Left lung (tissue), 14 donors: ENCODE measurements at places on chromosomes 3 and 15. TPM values are rescaled to one million over a fixed set of nuclear protein-coding genes. Genes with fewer than 3 reads are reported as not detected.

Gene PLSCR5
- not detected for total RNA-seq

Gene TTLL13
- total RNA-seq, result not detected

DNA sequence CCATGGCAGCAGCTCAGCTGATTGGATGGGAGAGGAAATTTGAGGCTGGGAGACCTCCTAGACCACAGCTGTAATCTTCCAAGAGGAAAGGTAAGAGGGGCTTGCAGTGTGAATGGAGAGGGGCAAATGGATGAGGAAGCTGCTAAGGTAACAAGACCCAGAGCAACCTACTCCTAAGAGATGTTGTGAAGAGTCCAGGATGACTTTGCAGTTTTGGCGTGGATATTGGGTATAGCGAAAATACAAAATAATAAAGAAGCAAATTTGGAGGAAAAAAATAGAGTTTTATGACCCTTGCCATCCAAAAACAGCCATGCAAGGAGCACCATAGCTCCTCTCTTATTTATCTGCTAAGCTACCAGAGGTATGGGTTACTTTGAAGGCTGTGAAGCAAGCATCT, 186.6 kb downstream of the GREM1 start:
- no peak for DNase-seq

DNA sequence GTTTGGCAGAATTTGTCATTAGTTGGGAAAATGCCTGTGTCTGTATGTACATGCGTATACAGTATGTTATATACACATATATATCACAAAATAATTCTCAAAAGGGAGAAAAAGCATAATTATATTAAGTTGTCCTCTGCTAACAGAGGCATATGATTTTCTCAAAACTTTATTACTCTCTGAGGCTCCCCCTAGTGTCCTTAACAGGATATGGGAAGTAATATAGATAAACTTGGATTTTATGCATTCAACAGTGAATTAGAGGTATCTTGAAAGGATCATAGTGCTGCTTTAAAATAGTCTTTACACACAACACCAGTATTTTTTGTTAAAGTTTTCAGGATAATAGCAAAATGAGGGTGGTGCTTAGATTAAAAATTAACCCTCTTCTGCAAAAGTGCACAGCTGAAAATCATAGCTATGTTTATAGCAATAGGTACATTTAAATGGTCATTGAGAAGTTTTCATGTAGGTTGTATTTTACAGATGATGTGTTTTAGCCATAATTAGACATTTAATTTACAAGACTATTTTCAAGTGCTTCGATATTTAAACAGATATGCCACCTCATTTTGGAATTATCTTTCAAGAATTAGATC, 454.0 kb upstream of the ROBO2 start:
- no peak for DNase-seq

DNA sequence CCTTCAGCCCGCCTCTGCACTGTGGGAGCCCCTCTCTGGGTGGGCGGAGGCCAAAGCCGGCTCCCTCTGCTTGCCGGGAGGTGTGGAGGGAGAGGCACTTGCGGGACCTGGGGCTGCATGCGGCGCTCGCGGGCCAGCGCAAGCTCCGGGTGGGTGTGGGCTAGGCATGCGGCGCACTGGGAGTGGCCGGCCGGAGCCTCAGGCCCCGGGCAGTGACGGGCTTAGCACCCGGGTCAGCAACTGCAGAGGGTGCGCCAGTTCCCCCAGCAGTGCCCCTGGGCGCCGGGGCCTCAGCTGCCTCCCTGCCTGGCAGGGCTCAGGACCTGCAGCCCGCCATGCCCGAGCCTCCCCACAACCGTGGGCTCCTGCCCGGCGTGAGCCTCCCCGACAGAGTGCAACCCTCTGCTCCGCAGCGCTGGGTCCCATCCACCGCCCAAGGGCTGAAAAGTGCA, 98.9 kb upstream of the POU1F1 start:
- DNase-seq, result peak; percentile 75
